ENCODE measurements at places on chromosomes 3 and 15.

DNA sequence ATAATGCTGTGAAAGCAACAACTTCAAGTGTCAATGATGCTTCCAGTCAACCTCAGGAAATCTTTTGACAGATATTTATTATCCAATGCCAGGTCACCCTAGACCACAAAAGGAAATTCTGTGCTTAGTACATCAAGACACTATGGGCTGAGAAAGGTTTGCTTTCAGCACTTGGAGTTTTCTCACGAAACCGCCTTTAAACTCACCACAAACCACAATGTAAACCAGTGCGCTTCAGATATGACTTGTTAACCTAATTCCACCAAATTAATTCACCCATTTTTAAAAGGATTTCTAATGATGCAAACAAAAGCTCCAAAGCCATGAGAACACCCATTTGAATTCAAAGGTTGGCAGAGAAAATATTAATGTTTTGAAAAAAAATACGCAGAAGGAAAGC is 292.9 kb upstream of the NR2F2 start:
- no peak for DNase-seq

- DNase-seq = no peak
These were observed 387.9 kb downstream of the GABRG3 start for GRCh38 chr15:27358751-27359434.

GRCh38 chr3:64945171-64945729 is 257.4 kb upstream of the ADAMTS9 start:
- DNase-seq = no peak

DNA sequence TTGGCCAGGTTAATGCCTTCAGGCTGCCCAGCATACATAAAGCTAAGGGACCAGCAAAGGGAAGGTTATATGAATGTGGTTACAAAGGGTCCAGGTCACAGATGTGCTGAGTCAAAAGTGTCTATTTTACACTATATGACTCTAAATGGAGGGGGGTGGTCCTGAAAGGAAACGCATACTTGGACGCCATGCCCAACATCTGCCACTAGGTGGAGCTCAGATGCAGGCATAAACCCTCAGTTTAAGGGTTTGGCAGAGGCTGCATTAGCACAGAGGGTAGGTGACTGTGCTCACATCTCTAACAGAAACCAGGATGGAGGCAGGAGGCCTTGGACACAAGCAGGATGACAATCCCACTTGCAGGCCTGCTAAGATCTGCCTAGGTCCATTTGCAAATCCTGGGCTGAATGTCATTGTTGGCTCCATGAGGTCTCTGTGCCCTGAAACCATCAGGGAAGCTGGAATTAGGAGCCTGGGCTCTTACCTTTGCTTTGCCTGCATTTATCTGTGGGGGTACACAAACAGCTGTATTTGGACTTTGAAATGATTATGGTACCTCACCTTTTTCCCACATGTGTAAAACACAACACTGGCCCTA is 55.8 kb downstream of the ZNF621 start:
- DNase-seq = peak; percentile 53

- no peak for DNase-seq
These were observed 121.9 kb downstream of the CHST2 start for GRCh38 chr3:143241481-143241951.

DNA sequence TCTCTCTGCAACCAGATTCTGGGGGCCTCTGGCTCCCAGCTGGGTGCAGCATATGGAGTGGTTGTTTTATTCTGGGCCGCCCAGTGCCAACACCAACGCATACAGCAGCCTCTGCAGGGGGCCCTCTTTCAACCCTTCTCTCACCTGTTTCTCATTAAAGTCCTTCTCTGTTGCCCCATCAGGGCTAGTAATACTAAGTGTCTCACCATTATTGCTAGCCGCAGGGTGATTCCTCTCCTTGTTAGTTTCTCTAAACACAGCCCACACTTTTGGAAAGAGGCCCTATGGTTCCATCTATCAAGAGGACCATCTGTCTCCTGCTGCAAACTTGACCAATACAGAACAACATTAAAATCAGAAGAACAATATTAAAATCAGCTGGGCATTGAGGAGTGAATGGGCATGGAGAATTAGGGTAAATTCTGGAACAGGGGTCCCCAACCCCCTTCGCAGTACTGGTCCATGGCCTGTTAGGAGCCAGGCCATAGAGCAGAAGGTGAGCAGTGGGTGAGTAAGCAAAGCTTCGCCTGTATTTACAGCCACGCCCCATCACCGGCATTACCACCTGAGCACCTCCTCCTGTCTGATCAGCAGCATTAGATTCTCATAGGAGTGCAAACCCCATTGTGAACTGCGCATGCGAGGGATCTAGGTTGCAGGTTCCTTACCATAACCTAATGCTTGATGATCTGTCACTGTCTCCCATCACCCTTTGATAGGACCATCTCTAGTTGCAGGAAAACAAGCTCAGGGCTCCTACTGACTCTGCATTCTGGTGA is 36.5 kb downstream of the ALS2CL start:
- no peak for DNase-seq

DNA sequence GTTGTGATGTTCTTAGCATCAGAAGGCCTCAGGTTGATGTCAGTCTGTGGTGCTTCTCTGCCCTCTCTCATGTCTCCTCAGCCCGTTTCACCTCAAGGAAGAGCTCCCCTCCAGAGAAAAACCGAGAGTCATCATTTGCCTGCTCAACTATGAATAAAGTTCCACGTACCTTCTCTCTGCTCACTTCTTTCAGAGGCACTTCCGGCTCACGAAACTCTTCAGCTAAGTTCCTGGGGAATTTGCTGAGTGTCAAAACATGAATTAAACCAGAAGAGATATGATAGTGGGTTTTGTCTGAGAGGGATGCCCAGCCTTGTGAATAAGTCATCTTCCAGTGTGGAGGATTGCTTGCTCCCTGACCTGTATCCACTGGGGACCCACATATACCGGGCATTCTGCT is 37.7 kb downstream of the CCR4 start:
- no peak for DNase-seq

- DNase-seq = no peak
These were observed 20.8 kb upstream of the CFAP161 start for GRCh38 chr15:81113204-81113657.

All from SW 1271 (cell line).